ENCODE measurements at places on chromosomes 13 and 19. TPM values are rescaled to one million over a fixed set of nuclear protein-coding genes. Genes with fewer than 3 reads are reported as not detected.

The DKKL1 gene
- not detected for total RNA-seq

DNA sequence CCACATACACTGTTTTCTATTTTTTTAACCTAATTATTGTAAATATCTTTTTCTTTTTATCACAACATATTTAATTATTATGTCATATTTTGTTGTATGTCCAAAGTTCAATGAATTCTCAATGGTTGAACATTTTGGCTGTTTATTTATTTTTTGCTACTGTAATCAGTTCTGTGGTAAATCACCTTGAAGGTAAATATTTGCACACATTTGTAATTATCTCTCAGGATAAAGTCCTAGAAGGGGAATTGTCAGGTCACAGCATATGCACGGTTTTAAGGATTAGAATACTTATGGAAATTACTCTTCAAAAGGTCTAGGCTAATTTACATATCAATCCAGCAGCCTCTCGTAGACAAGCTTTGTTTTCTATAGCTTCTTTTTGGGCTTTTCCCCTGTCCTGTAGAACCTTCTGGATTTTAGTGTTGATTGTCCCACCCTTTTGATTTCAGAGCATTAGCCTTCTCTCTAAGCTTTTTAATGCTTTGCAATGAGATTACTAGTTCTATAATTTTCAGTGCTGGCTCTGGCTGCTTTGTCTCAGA, 362.6 kb downstream of the KCNRG start:
- no peak for DNase-seq

- DNase-seq: no peak
These were observed 399 bp upstream of the ZNF136 start for GRCh38 chr19:12162513-12162881.

DNA sequence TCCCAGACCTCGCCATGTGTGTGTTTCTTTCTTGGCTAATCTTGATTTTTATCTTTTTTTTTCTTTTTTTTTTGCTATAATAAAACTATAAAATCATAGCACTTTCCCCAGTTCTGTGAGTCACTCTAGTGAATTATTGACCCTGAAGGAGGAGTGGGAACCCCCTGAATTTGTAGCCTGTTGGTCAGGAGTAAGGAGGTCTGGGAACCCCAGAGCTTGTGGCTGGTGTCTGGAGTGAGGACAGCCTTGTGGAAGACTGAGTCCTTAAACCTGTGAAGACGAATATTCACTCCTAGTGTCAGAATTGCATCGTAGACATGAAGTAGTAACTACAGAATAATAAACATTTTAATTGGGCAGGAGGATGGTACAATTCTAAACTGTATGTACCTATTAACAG, 7.4 kb downstream of the EID2B start:
- DNase-seq: no peak

Data from GM23248 (cell line).